Caki2 (cell line): ENCODE measurements at places on chromosomes 2 and 18. TPM values are rescaled to one million over a fixed set of nuclear protein-coding genes. Genes with fewer than 3 reads are reported as not detected.

DNA sequence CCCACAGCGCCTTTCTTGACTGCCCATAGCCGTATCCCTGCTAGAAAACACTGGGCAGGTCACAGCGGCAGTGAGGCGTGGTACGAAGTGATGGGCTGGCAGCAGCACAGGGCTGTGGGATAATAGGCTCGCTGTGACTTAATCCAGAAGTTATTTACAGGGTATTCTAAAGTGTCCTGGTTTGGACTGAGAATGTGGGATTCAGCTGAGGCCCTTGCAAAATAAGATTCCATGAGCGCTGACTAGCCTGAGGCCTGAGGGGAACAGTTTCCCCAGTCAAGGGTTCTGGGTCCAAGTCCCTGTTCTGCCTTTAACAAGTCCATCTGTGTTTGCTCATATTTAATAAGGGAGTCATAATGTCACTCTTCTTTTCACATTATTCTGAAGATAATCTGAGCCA lies 34.6 kb downstream of the SETBP1 start:
- no peak for DNase-seq

- DNase-seq: no peak
These were observed 695.5 kb downstream of the LRRTM4 start for GRCh38 chr2:76826691-76827090.

DNA sequence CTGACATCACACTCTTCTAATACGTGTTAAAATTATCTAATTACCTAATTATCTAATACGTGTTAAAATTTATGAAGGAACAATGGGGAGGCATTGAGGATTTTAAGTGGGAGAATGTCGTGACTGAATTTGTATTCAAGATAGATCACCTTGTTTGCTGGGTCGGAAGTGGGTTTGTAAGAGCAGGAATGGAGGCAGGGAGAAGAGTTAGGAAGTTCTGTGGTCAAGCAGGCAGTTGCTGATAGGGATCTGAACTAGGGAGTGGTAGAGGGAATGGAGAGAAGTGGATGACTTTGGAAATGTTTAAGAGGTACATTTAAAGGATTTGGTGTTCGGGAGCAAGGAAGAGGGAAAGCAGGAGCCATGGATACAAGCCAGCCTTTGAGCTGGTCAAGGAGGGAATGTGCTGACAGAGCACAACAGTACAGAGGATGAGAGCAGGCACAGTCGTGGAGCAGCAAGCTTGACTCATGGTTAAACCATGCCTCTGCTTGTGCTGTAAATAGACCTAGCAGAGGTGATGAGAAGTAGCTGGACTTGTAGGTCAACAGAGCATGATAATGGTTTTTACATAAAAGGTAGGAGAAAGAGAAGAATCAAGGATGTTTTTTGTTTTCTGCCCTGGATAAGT lies 16.2 kb downstream of the IL18RAP start:
- DNase-seq: no peak

DNA sequence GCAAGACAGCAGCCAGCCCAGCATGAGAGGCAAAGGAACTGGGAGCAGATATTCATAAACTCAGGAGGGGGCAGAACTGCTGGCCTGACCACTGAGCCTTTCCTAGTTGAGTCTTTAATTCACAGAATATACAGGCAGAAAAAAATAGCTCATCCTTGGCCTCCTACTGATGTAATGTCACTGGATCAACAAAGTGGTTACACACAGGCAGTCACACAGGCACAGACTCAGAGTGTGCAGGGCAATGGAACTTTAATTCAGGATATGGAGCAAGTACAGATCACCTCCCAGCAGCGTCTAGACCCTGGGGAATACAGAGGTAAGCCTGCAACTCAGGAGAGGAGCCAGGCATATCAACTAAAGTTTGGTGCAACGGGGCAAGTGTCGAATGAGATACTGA lies 75.4 kb downstream of the TNP1 start:
- DNase-seq: no peak

GRCh38 chr2:65991381-65992197 lies 443.3 kb upstream of the MEIS1 start:
- no peak for DNase-seq

- no peak for DNase-seq
These were observed 92.0 kb downstream of the USP40 start for GRCh38 chr2:233474308-233475160.

- no peak for DNase-seq
These were observed 43.9 kb downstream of the MARCHF4 start for GRCh38 chr2:216328347-216328746.

DNA sequence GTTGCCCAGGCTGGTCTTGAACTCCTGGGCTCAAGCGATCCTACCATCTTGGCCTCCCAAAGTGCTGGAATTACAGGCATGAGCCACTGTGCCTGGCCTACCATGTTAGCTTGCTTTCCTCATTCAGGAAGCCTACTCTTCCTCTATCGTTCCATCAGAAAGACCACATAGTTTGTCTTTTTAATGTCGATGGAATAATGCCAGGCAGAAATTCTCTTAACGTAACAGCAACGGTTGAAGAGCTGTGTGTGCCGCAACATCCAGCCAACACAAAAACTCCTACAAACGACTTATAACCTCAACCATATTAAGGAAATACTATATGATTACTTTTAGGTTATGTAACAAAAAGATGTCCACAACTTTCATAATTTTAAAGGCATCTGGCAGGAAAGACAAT lies 10.5 kb downstream of the ITGB1BP1 start:
- no peak for DNase-seq

- DNase-seq: no peak
These were observed 1349.2 kb downstream of the DSC3 start for GRCh38 chr18:29693334-29693733.

DNA sequence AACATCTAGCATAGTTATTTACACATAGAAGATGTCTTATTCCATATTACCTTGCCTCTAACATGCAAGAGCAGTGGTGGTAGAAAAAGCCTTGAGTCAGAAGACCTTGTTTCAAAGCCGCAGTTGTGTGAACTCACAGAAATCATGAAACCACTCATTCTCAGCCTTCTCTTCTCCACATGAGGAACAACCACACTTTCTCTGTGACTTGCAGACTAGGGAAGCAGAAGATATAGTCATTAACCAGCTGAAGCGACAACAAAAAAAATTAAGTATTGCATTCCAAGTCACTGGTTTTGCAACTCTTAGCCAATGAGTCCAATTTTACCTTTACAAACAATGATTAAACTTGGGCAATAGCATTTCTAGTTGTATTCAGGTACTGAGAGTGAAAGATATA lies 19.0 kb downstream of the TWSG1 start:
- no peak for DNase-seq

- DNase-seq: no peak
These were observed 2033.7 kb upstream of the CELF4 start for GRCh38 chr18:39599251-39599650.

GRCh38 chr18:10085416-10085815 lies 171.6 kb downstream of the VAPA start:
- no peak for DNase-seq

DNA sequence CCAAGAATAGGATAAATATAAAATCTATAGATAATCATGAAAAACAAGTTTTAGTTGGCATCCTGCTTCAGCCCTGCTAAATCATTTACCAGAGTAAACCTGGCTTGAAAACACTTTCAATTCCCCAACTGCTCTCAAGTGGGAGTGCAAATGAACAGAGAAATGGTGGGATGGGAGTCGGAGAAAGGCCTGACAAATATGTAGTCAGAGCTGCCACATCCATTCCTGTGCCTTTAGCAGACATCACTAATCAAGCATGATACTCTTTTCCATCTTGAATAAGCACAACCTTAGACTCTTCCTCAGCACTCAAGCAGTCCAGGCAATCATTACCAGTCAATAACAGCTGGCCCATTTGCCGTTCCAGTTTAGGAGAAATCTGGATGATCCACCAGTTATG lies 101.3 kb downstream of the ANKRD44 start:
- peak; percentile 79 for DNase-seq

DNA sequence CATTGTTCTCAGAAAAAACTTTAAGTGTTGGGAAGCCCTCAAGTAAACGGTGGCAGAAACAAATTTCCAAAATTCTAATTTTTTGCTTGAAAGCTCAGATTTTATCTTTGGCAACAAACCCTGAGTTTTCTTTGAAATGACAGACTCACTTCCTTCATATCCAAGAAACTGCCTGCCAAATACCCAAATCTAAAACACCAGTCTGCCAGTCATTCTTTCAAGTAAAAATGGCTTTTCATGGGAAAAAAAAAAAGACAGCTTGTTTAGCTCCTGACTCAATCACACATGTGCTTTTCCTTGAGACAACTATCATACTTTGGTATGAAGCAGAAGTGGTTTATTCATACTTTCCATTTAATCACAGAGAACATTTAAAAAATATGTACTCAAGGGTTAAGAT lies 40.6 kb upstream of the CSRNP3 start:
- DNase-seq: no peak

- DNase-seq: peak; percentile 28
These were observed 590.2 kb downstream of the EPHA4 start for GRCh38 chr2:220981926-220982325.

DNA sequence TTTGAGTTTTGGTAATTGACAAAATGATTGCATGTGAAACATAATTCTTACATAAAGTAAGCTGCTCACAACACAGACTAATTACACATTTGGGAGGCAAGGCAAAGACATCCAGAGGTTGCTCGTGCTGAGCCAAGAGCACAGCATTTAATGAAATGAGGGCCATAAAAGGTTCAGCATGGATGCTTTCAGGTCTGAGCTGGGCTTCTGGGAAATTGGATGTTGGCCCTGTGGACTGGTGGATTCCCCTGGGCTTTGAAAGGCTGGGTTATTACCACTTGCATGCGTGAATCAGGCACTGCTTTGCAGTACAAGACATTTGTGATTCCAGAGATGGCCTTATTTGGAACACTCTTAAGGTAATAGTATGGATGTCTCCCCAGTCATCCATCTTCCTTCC lies 533.5 kb upstream of the NRP2 start:
- DNase-seq: no peak

DNA sequence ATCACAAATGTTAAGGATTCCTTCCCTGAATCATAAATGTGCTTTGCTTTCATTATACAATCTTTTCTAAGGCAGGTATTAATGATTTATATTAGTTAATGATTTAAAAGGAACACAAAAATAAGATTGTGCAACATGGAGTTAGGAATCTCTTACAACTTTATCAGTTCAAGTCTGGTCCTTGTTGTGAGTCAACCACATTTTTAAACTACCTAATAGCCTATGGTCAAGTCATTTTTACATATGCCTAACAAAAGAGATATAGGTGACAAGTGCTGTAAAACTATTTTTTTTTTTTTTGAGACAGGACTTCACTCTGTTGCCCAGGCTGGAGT lies 8.2 kb upstream of the INPP1 start:
- DNase-seq: no peak

- no peak for DNase-seq
These were observed 36.9 kb downstream of the UNC80 start for GRCh38 chr2:209808521-209808920.

DNA sequence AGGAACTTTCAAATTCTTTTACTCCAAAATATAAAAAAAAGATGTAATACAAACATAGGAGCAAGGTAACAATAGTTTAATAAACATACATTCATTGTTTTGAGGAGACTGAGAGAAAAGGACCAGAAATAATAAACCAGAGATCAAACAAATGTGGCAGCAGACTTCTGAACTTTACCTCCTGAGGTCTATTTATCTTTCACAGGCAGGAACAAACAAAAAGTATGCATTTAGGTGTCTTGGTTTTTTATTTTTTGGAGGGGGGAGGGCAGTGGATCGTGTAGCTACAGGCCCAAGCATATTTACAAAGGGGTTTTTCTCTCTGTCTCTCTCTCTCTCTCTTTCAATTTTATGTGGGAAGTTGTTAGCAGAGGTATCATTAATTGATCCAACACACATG lies 5.6 kb downstream of the PPP4R1 start:
- DNase-seq: no peak

DNA sequence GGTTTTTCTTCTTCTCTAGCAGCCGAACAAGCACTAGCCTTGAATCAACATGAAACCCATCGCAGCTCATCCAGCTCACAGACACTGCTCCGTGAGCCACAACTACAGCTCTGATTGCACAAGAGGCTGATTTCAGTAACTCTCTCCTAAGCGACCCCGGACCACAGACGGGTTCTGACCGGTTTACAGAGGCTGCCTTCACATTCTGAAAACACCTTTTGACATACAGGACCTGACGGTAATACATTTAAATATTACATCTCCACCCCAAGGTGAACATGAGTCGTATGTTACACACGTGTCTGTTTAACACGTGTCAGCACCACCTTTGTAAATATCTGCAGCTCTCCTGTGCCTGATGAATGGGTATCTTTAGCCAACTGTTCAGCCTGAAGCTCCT lies 120.7 kb downstream of the TMEM18 start:
- DNase-seq: no peak

DNA sequence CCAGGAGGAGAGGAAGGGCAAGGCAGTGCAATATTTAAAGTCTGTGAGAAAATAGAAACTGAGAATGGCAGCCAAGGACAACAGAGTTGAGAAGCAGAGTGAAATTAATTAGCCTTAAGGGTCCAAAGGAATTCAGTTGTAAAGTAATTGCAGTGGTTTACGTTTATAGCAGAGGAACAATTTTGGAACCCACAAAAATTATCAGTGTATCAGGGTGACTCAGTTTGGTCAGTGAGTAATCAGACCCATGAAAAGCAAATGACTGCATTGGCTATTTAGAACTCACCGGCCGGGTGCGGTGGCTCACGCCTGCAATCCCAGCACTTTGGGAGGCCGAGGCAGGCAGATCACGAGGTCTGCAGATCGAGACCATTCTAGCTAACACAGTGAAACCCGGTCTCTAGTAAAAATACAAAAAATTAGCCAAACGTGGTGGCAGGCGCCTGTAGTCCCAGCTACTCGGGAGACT lies 245.8 kb upstream of the SLC39A10 start:
- no peak for DNase-seq

DNA sequence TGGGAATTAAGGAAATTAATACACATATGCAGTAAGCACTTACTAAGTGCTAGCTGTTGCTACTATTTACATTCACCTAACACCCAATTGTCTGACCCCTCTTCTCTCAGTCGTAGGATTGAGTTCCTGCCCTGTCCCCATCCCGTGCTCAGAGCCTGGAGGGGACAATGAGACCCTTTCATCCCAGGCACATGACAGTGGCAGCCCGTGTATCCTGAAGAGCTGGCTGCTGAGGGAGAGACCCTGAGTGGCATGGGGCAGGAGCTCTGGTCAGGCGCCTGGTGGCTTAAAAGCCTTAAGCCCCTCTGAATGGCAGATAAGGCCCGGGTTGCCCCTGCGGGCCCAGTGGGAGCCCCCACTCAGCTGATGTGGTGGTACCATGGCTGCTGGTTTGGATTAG lies 99.0 kb downstream of the DYSF start:
- DNase-seq: no peak

- no peak for DNase-seq
These were observed 464.6 kb downstream of the CNTNAP5 start for GRCh38 chr2:124489686-124490085.

- no peak for DNase-seq
These were observed 63.4 kb upstream of the KLF7 start for GRCh38 chr2:207229161-207229560.

PROKR1 gene
- total RNA-seq: not detected in 2 replicates

RAMP1 gene
- not detected in 2 replicates for total RNA-seq

C2orf80 gene
- total RNA-seq: not detected in 2 replicates

RGPD8 gene
- total RNA-seq: 0.81 and 13.0 TPM in 2 replicates

IL36B gene
- not detected in 2 replicates for total RNA-seq

MEP1B gene
- total RNA-seq: 0.17 TPM in 1 of 2 replicates, not detected in the other

DAW1 gene
- 3.4 and 4.3 TPM in 2 replicates for total RNA-seq

HOXD8 gene
- total RNA-seq: 20.0 and 22.0 TPM in 2 replicates

MERTK gene
- 1.4 and 9.3 TPM in 2 replicates for total RNA-seq
